ENCODE measurements at places on chromosomes 3 and 15. TPM values are rescaled to one million over a fixed set of nuclear protein-coding genes. Genes with fewer than 3 reads are reported as not detected.

The NECTIN3 gene
- 2.7 TPM for total RNA-seq

The CHAC1 gene
- 43.9 TPM for total RNA-seq

The LRRC2 gene
- not detected for total RNA-seq

The C15orf62 gene
- total RNA-seq, result 0.43 TPM

The TRANK1 gene
- 20.7 TPM for total RNA-seq

The CPN2 gene
- total RNA-seq, result not detected

The PPP2R3A gene
- 0.49 TPM for total RNA-seq

The ST6GAL1 gene
- 98.8 TPM for total RNA-seq

The ADAMTS17 gene
- total RNA-seq, result 2.5 TPM

The ST3GAL6 gene
- 0.28 TPM for total RNA-seq

The AP3B2 gene
- 0.30 TPM for total RNA-seq

- no peak for DNase-seq
Observed at GRCh38 chr15:89728254-89728653, 22.8 kb downstream of the MESP1 start.

DNA sequence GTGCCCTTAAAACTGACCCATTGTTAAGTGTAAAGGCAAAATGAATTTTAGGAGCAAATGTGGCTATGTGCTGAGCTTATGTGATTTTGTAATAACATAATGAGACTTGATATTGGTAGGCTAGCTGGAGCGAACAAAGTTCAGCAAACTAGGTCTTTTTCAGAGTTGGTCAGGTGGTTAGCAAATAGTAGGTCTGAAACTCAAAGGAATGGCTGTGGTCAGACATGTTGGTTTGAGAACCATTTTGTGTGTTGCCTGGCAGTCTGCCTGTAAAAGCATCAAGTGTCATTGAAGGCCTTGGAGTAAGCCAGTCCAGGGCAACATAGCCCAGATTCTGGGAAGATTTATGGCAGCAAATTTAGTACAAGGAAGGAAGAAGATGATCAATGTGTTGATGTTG lies 16.4 kb downstream of the FBXO22 start:
- no peak for DNase-seq

- DNase-seq, result no peak
Observed at GRCh38 chr3:38265604-38266307, at the start of gene SLC22A13. SLC22A13 (plus strand) TSS chr3:38265812; CDS start chr3:38265861, 49 bp downstream.

GRCh38 chr3:71392251-71392650 lies 191.3 kb downstream of the FOXP1 start:
- DNase-seq, result no peak

- DNase-seq, result no peak
Observed at GRCh38 chr3:74636981-74637380, 22.5 kb upstream of the CNTN3 start.

GRCh38 chr15:56944485-56944884 lies 26.0 kb downstream of the TCF12 start:
- DNase-seq, result no peak

DNA sequence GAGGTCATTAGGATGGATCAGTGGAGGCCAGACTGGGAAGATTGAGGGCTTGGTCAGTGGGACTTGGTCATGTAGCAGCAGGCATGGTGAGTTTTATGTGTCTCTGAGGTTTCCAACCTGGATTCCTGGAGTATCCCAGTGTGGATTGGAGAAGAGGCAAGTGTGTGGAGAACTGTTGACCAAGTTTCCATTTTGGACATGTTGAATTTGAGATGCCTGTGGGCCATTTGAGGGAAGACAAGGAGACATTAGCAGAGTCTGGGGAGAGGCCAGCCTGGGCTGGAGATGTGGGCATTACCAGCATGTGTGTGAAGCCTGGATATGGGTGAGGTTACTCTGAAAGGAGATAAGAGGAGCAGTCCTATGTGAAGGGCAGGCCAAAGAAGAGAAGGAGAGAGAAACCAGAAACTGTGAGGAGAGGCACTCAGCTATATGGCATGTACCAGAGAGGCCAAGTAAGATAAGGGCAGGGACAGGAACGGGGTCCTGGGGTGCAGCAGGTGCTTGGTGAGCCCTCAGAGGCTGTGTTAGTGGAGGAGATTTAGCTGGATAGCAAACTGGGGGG lies 4.3 kb downstream of the SLC25A38 start:
- DNase-seq, result no peak

DNA sequence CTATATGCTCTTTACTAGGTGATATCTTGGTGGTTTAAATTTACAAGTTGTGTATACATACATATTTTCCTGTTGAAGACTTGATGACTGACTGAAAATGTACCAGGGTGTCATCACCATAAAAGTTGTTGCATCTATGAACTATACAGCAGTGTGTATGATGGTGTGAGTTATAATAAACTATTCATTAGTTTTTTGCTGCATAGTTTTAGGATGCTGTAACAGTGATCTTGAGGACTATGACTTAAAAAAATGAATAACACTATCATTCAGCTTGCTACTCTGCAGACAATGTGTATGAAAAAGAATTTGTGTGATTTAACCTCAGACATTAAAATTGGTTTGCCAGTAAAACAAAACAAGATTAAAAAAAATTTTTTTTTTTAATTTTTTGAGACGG lies 49.0 kb downstream of the UBE2E2 start:
- no peak for DNase-seq

GRCh38 chr3:183265157-183265642 lies 12.1 kb downstream of the B3GNT5 start:
- DNase-seq, result no peak

DNA sequence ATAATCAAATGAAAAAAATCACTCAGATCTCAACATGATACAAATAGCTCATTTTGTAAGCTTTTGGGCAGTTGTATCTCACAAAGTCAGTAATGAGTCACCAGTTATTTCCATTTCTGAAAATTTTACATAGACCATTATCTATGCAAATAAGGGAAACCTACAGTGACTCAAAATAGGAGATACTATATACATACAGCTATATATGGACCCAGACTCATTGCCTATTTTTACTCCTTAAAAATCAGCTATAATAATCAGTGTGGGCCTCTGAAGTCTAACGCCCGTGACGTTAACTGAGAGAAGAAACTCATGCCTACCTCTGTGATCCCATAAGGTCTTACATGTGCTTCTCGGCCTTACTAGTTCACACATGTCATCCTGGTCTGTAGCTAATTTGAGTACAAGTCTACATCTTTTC lies 31.6 kb downstream of the LRIG1 start:
- no peak for DNase-seq

DNA sequence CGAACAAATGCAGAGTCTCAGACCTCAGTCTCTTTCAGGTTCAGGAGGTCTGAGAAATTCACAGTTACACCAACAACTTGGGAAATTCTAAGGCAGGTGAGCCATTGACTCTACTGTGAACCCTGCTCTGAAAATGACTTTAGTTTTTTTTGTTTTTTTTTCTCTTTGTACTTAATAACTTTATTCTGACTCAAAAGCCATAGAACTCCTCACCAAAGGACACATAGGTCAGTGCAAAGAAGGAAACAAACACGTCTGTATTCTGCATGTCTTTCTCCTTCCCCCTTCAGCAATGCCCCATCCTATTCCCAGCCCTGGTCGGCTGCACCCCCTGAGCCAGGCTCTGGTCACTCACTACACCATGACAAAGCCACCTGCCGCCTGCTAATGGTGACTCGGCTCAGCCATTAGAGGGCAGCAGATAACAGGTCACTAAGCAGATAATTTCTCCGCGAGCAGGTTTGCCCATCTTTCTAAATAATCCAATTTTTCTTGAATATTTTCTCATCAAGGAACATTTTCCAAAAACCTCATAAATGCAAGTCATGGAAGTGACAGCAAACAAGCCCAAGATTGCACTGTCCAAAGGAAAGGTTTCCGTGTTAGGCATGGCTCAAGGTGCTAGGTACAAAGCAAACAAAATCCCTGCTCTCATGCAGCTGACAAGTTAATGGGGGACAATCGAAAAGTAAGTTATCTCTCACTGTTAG lies 37.7 kb downstream of the TM4SF4 start:
- DNase-seq, result peak; percentile 30

DNA sequence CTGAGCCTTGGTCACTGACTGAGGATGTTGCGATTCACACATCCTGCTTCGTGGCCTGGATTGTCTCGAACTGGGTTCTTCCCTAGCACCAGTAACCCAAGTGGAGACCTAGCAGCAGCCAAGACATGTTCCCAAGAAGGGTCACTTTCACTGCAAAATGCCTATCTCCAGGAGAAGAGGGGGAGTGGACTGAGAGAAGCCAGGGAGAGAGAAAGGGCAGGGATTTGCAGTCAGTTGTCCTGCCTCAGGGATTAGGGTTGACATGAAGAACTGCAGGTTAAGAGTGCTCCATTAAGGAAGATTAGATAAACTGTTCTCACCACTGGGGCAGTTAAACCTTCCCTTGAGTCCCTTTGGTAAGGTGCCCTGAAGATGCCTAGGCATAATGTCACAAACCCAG lies 5.7 kb upstream of the CD276 start:
- no peak for DNase-seq

DNA sequence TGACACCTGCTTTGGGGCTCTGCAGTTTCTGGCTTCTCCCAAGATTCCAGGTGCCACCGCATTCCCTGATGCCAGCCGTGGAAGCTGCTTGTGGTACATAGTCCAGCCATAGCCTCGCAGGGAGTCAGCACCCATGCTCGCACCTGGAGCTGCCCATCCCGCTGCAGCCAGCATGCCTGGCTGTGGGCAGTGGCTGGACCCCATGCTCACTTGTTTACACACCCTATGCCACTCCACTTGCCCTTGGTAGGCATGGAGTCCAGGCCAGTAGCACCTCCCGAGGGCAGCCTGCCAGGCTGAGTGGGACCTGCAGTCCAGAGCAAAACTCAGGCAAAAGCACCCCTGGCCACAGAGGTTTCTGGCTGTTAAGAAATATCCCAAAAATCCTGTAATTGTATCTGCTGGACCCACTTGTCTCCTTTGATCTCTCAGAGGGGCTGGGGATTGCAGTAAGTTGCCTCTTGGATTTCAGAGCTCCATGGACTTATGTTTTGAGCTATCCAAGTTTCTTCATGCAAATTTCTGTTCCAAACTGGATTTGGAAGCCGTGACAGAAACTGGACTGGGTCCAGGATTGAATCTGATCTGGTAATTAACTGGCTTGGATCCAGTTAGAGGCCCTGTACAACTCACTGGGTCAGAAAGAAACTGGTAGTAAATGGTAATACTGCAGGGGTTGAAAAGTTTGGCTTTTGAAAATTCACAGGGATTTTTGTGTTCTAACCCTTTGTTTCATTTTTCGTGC lies 149.3 kb downstream of the FMN1 start:
- no peak for DNase-seq

- DNase-seq, result no peak
Observed at GRCh38 chr3:135246027-135246426, 451.0 kb downstream of the EPHB1 start.

DNA sequence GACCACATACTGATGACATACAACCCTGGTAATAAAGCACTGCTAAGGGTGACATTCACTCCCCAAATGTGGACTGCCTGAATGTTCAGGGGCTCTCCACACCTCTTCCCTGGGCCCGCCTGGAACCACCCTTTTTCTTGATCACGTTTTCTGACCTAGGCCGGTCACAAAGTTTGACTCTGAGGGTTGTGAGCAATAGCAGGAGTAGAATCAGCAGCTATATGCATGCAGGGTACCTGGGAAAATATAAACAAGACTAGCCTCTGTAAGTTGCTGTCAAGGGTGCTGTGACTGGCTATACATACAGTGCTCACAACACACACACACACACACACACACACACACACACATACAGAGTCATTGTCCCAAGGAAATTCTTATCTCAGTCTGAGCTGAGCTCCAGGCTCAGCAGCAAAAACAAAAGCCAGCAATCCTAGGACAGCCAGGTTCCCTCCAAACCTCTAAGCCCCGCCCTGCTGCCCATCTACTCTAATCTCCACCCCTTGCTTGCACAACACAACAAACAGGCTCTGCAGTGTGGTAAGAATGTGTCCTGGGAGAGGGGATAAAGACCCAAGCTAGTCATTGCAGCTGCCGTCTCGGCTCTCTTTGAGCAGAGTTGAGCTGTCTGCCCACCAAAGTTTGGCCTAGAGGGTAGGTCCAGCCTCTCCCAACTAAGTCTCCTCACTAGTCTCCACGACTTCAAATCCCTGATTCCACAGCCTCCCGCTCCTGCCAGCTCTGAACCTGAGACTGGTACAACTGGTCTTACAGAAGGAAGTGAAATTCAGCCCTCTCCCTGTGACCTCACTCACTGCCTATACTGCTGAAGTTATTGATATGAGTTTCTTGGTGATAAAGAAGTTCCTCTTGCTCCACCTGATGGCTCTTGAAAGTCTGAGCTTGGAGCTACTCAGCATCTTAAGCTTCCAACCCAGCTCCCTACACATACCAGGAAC lies 2.2 kb downstream of the BMF start:
- DNase-seq, result no peak

GRCh38 chr3:177646749-177647148 lies 449.5 kb upstream of the TBL1XR1 start:
- DNase-seq, result peak; percentile 24

GRCh38 chr15:98562331-98562937 lies 85.9 kb upstream of the IGF1R start:
- DNase-seq, result no peak

- DNase-seq, result no peak
Observed at GRCh38 chr3:177281292-177282118, 84.2 kb upstream of the TBL1XR1 start.

DNA sequence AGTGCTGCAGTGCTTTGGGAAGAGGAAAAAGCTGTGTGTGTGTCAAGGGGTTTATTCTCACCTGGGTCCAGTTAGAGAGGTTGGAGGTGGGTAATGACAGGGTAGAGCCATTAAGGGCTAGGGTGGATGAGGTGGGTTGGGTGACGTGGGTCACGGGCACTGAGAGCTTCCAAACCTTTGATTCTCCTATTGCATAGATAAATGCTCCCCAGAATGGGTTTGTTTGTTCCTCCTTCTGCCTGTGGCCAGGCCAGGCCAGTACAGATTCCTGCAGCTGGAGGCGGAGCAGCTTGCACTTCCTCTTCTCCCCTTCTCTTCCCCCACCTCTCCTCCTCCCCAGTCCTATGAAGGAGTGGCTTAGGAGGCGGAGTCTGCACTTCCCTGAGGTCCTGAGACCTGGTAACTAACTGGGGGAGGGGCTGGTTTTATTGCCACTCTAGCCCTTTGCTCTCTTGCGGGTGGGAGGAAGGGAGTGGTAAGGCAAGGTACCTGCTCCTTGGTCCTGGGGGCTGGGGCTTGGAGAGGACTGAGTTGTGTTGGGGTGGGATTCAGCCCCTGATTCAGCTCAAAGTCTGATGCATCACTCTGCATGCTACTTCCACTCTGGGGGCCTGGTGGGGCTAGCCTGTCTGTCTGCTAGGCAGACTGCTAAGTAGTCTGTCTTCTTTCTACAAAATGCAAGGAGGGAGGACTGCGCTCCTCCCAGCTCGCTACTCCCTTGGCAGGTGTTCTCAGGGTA lies 3.5 kb downstream of the SPINT1 start:
- DNase-seq, result no peak

GRCh38 chr3:188185717-188186251 lies 31.8 kb downstream of the LPP start:
- DNase-seq, result no peak

DNA sequence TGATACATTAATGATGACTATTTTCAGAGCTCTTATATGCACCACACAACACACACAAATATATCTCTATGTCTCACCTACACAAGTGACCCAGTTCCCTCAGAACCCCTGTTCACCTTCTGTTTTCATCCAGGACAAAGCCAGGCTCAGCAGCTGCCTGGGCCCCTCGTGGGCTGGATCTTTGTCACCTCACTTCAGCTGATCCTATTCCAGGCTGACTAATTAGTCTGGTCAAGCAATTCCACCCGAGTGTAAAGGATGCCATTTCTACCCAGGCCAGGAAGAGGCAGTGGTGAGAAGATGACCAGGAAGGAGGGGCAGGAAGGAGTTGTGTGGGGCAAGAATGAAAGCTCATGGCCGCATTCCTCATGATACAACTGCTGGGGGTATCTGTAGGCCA lies 62.3 kb downstream of the DHX30 start:
- no peak for DNase-seq

GRCh38 chr15:91099616-91099994 lies 452 bp upstream of the SV2B start:
- peak; percentile 50 for DNase-seq

Data from activated naive CD8-positive, alpha-beta T cell treated with anti-CD3 and anti-CD28 coated beads for 36 hours (primary cell).